GF-D8 (cell line): ENCODE measurements at places on chromosomes 3 and 15.

- no peak for DNase-seq
Measured at GRCh38 chr3:136353461-136353860, 103.3 kb downstream of the PCCB start.

GRCh38 chr3:19052874-19053273 is 95.4 kb upstream of the KCNH8 start:
- no peak for DNase-seq

DNA sequence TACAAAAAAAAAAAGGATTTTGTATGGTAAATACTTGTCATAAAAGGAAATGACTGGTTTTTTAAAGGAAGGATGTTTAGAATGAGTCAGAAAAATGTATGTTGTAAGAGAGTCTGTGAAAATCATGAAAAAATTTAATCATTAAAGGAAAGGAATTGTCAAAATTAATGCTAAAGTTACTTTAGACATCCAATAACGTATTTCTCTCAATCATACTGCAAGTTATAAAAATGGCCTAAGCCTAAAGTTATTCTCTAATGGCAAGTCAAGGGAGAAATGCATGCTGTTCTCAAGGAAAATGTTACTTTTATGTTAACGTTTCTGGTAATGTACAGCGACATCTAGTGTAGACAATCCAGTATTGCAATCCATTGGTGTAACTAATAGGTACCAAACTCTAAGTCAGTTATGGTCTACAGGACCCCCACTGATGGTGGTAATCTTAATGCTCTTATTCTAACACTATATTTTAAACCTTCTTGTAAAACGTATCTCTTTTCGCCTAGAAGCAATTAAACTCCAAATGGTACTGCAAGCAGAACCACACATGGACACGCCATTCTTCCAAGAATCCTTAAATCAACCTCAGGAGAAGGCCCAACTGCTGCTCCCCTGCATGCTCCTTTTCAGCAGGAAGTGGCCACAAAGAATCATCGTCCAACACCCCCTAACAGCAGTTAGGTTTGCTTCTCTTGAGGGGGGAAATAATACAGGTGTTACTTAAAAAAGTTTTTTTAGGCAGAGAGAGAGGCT is 35.2 kb downstream of the NCEH1 start:
- peak; percentile 16 for DNase-seq

DNA sequence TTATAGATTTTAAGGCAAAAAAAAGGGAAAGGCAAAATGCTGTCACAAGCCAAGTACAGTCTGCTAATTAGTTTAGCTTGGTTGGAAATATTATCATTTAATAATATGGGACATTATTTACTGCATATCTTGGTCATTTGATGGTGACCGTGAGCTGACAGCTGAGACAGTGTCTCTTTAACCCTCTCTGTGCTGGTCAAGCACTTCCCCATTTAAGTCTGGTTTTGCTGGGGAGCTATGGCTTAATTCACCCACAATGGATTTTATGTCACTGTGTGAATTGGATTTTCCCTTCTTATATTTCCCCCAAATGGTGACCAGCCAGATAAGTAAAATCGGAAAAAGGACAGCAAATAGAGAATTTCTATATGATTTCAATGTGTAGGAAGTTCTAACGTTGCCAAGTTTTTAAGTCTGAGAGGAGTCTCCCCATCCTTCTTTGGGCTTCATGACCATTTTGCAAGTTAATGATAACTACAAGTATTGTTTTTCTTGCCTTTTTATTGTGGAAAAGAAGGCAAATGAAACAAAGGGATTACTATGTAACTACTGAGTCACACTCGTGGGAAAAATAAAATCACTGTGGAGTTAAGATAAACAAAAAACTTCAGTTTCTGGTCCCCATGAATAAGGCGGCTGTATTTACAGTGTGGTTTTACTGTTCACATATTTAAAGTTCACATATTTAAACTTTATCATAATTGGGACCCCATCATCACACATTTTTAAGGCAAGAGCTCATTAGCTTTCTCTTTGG is 373.5 kb downstream of the NR2F2 start:
- DNase-seq, result no peak

- DNase-seq, result no peak
Measured at GRCh38 chr15:72281713-72282112, 9.4 kb upstream of the PARP6 start.
